ENCODE measurements at places on chromosomes 4 and X. TPM values are rescaled to one million over a fixed set of nuclear protein-coding genes. Genes with fewer than 3 reads are reported as not detected.

Gene MAGEA1
- 153 TPM for total RNA-seq

DNA sequence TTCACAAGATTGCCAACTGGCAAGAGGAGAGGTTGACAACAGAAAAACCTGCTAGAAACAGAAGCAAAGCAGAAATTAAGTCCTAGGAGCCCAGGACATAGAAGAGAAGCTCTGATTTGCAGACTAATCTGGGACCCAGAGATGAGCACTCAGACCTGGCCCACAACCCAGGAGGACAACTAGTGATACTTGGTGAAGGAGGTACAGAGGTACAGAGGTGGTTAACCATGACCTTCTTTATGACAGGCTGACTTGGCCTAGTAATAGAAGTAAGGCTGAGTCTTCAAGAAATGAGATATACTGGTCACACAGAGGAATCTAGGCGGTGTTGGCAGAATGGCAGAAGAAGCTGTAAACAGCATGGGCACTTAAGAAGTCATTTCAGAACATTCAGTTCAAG lies 43.6 kb downstream of the ANXA5 start:
- DNase-seq: no peak

Gene PROM1
- total RNA-seq: not detected

- DNase-seq: no peak
Observed at GRCh38 chr4:114136069-114136468, 156.6 kb upstream of the ARSJ start.

- DNase-seq: peak; percentile 34
Observed at GRCh38 chr4:122412547-122412946, 33.7 kb downstream of the ADAD1 start.

Gene GSPT2
- 9.6 TPM for total RNA-seq

- DNase-seq: no peak
Observed at GRCh38 chr4:9989918-9990635, 31.2 kb downstream of the SLC2A9 start.
